ENCODE measurements at places on chromosomes 6 and 20.

GRCh38 chr6:43742931-43743632 lies 26.9 kb upstream of the VEGFA start:
- no peak for DNase-seq

DNA sequence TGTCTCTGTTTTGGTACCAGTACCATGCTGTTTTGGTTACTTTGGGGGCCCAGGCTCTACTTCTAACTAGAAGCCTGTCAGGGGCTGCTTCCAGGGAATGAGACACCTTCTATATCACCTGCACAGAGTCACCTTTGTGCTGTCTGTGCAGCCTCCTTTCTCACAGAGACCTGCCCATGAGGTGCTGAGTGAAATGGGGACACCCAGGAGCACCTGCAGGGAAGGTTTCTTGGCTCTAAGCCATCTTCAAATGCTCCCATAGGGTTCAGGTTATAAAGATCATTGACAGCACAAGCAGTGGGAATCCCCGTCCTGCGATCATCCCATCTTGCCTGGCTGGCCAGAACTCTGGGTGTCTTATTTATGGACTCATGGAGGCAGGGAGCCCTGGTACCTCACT lies 19.1 kb downstream of the GABRR2 start:
- no peak for DNase-seq

DNA sequence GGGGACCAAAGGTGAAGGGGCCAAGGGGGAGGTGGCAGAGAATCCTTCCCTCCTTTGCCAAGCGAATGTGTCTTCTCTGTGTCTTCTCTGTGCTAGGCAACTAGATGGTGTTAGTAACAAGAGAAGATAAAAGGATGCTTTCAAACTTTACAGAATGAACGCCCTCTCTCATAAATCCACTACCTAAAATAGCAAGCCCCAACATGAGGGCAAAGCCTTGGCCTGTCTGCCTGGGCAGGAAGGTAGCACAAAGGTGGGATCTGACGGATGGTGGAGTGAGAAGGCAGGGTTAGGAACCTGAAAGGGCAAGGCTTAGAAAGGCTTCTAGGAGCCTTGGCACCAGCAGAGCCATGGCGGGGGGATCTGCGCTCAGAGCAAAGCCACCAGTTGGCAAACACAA lies 13.6 kb upstream of the TGM3 start:
- DNase-seq, result no peak

DNA sequence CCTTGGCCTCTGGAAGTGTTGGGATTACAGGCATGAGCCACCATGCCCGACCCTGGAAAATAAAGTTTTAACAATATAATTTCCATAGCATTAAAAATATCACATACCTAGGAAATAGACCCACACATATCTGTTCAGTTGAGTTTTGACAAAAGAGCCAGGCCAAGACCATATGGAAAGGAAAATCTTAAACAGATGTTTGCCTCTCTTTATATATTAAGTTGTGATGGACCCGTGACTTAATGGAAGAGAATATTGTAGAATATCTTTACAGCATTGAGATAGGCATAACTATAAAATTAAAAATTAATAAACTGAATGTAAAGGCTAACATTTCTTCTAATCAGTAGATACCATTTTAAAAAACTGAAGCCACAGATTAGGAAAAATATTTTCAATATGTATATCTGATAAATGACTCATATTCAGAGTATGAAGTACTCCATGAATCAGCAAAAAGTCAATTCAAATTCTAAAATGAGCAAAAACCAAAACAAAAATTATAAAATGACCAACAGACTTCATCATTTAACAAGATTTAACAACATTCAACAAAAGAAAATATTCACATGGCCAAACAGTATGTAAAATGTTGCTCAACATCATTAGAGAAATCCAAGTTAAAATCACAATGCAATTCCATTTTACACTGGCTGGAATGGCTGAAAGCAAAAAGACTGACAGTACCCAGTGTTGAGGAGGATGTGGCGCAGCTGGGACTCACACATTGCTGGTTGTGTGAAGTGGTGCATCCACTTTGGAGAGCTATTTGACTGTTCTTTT lies 43.3 kb downstream of the GTF2H5 start:
- DNase-seq, result no peak

- DNase-seq, result no peak
These were observed 3.1 kb downstream of the HM13 start for GRCh38 chr20:31517373-31517772.

Data from stimulated activated CD4-positive, alpha-beta T cell treated with anti-CD3 and anti-CD28 coated beads, Interleukin-1b, Interleukin-23, amount 100 ng/mL, for 48 hours (primary cell).